Activated naive CD4-positive, alpha-beta T cell treated with Interleukin-2 at 50 U/mL for 16 hours (primary cell): ENCODE measurements at places on chromosomes 12 and 14.
A peak's percentile ranks its signal among the peaks of the same experiment; 100 is the strongest.

DNA sequence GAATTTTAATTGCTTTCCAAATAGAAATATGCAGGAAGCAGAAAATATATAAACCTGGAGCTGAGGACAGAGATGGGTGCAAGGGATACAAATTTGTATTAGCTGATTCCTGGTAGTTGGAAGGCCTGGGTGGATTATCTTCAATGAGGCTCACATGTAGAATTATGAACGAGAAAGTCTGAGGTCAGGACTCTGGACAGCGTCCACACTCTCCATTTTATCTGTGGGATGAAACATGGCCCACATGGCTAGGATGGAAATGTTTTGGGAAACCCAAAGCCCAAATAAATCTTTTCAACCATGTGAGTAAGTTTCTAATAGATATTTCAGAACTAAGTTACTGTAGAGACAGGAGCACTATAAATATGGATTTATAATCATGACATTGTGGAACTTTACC, 256.1 kb downstream of the APAF1 start:
- no peak for DNase-seq

DNA sequence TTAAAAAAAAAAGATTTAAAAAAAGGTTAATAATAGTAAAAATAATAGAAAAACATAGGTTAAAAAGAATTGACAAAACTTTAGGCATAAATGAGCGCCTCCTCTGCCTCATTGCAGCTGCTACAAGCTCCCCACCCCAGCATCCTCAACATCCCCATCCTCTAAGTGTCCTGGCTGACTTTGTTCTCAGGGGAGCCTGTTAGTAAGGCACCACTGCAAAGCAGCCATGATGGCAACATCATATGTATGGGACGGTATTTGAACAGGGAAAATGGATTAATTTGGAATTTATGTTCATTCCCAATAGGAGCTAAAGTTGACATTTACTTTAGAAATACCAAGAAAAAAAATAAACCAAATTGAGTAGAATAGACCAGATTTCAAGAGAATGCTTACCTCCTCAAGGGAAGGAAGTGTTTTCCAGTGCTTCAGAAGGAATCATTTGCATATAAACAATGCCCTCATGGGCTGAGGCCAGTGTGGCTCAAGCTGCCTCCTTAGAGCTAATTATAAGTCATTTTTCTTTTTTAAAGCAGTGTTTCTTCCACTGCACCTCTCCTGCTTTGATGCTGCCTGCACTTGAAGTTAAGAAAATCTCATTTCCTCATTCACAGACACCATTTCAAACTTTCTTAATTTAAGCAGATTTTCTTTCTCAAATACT, 59.6 kb downstream of the DACT1 start:
- no peak for DNase-seq

DNA sequence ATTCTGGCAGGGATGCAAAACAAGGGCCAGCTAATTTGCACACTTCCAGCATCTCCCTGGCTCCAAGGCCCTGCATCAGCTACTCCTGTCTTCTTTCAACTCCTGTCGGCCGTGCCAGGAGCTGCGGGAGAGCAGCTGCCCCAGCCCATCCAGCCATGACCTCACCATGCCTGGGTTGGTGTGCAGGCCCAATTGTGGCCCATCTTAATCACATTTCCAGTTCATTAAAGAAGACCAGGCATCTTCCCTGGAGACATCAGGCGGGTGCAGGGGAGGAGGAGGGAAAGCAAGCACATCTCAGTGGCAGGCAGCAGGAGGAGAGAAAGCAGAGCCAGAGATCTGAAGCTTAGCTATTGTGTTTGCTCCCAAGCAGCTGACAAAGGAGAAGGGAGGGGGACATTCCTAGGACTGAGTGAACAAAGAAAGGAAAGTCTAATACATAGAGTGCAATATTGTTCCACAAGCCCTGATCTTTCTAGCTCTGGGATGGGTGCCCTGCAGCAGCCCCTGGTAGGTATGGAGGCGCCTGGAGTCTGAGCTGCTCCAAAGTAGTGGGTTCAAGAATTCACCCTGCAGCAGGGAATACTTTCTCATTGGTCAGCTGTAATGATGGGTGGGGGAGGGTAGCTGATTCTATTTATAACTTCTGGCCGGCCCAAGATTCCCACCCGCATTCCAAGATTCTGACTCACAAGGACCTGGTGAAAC, 40.1 kb downstream of the VWF start:
- DNase-seq: no peak

DNA sequence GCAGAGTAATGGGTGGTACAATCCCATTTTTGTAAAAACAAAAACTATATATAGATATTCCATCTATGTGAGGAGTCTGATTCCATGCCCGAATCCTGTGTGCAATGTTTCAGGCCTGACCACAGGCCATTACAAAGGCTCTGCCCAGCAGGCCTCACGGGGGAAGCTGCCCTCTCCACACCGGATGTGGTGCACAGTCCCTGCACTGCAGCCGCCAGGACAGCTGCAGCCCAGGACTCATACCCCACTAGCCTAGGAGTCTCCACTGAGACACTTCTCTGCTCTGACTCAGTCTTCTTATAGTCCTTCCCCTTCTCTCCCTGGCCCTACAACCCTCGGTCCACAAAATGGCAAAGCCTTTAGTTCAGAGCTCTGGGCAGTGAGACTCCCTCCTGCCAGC, 190.4 kb downstream of the PPM1H start:
- DNase-seq: no peak

- DNase-seq: no peak
Measured at GRCh38 chr14:61188196-61188595, 92.9 kb downstream of the TMEM30B start.

DNA sequence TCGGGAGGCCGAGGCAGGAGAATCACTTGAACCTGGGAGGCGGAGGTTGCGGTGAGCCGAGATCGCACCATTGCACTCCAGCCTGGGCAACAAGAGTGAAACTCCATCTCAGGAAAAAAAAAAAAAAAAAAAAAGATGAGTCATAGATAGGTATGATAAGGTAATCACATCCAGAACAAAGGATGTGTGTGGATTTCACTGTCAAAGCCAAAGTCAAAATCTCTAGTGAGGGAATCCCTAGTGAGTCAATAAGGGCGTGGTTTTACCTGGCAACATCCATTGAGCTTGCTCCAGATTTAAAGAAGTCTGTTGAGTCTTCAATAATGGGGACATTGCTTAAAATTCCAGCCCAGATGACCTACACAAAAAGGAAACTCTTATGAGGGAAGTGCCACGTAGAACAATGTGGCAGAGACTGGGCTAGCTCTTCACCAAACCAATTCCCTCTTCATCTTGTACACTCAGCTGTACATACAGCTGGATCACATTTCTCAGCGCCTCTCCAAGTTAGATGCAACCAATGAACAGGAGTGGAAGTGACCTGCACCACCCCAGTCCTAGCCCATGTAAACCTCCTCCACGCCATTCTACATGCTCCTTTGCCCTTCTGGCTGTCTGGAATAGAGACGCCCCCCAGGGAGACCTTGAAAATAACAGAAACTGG, 23.4 kb downstream of the ALDH1L2 start:
- no peak for DNase-seq

GRCh38 chr14:60509438-60510253, 700 bp downstream of the SIX6 start:
- no peak for DNase-seq

DNA sequence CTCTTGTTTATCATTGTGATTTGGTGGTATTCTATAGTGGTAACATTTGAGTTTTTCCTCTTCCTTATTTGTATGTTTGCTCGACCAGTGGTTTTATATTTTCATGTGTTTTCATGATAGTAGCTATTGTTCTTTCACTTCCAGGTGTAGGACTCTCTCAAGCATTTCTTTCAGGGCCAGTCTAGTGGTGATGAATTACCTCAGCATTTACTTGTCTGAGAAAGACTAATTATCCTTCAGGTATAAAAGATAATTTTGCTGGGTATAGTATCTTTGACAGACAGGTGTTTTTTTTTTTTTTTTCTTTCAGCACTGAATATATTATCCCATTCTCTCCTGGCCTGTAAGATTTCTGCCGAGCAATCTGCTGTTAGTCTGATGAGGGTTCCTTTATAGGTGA, 35.0 kb upstream of the CCND2 start:
- DNase-seq: no peak

- peak; percentile 33 for DNase-seq
Measured at GRCh38 chr12:111428728-111429175, 23.0 kb downstream of the SH2B3 start.

DNA sequence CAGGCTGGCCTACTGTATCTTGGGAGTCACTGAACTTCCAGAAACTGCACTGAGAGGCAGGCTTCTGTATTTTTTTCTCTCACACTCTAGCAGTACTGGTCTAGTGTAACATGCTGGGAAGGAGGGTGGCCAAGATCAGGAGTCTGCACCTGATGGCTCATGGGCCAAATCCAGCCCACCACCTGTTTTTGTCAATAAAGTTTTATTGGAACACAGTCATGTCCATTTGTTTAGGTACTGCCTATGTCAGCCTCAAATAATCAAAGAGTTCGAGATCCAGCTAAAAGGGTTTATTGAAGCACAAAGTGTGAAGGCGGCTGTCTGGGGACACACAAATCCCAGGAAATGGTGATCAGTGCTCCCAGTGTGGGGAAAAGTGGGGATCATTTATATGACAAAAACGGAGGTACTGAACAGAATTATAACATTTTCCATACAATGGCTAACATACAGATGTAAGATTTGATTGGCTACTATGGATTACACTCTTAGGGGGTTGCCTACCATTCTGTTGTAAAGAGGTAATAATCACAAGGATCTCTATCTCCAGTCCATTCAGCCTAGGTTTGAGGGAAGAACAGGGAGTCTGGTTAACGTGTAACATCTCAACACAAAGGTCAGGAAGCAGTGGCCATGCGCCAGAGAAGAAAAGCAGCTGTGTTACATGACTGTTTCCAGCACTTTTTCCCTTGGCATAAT, 12.9 kb downstream of the USP30 start:
- no peak for DNase-seq

DNA sequence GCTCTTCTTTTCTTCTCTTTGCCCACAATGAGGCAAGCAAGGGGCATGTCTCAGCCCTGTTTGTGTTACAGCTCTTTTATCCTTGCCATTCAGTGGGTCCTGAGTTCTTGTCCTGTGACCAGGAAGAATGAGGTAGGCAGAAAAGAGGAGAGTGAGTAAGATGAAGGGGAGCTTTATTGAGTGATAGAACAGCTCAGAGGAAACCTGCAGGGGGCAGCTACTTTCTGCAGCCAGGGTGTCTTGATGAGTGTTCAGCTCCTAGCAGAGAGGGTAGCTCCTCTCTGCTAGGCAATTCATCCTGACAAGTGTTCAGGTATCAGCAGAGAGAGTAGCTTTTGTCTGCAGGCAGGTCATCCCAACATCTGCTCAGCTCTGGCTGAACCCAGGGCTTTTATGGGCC, 41.0 kb downstream of the HSD17B6 start:
- no peak for DNase-seq

- no peak for DNase-seq
Measured at GRCh38 chr12:13586361-13586760, 389.8 kb downstream of the EMP1 start.

DNA sequence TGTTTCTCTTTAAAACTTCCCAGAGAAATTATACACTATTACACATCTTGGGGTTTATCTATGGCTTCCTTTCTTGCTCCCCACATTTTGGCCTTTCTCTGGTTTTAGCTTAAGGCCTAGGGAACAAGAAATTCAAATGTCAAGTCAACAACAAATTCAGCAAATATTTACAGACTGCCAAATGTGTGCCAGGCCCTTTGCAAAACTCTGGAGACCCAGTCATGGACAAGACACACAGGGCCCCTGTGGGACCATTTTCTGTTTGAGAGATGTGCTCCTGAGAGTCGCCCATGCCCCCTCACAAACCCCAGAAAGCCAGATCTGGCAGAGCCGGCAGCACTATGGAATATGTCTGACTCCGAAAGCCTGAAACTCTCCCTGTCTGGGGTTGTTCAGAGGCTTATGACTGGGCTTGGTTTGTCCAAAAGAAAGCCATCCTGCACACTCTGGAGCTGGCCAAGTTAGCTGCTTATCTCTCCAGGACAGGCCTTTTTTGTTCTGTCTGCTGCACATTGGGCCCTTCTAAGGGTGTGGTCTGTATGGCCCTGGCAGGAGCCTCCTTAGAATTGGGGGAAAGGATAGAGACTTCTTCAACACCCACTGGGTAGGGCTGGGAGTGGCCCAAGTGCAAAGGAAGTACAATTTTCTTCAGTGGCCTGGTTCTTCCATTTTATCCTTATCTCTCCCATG, 1.1 kb upstream of the KRT3 start:
- DNase-seq: no peak

- DNase-seq: no peak
Measured at GRCh38 chr14:56026506-56026905, 91.7 kb upstream of the PELI2 start.

DNA sequence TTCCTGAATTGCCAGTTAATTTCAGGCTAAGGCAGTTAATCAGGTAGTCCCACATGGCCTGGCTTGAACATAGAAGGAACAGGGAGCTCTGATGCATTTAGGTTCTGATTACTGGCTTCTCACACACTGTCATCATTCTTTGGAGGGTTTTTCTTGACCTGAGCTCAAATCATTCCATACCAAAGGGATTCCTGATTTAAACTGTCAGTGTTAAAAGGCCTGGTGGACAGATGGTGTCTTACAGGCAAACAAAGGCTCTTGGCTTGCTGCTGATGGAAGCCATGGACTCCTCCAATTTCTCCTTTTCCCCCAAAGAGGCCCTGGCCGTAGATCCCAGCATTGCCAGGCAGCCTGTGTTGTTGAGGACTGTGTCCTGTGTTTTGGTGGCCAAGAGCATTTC, 30.2 kb downstream of the CACNA1C start:
- no peak for DNase-seq

GRCh38 chr12:104121001-104121400, 17.0 kb downstream of the NFYB start:
- DNase-seq: no peak

- no peak for DNase-seq
Measured at GRCh38 chr12:14238221-14238792, 127.2 kb upstream of the ATF7IP start.

DNA sequence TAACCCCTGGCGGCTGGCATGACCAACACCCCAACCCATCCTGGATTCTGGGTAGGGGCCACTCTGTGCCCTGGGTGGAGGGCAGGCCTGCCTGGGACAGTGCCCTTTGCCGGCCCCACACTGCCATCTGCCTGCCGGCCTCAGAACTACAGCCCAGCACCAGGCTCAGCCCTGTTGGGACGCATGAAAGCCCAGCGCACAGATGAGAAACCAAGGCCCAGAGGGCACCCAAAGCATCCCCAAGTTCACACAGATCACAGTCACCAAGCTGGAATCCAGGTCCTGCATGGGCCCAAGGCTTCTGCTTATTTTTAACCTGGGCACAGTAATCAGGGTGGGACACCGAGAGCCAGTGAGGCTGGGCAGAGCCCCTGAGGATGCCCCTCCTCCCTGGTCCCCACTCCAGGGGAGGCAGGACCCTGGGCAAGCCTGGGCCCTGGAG, 26.2 kb downstream of the RFLNA start:
- DNase-seq: peak; percentile 67

- no peak for DNase-seq
Measured at GRCh38 chr14:38762426-38762825, 340.6 kb downstream of the SEC23A start.

- DNase-seq: no peak
Measured at GRCh38 chr12:44099486-44099885, 263.6 kb downstream of the TMEM117 start.

GRCh38 chr12:66836623-66837310, 157.9 kb upstream of the GRIP1 start:
- no peak for DNase-seq
